Bronchial smooth muscle cell (primary cell): ENCODE measurements at places on chromosomes 12 and 14. TPM values are rescaled to one million over a fixed set of nuclear protein-coding genes. Genes with fewer than 3 reads are reported as not detected.

The SLC6A13 gene
- 0.09 TPM in 1 of 2 replicates, not detected in the other for total RNA-seq

The MGP gene
- 3.9 and 6.7 TPM in 2 replicates for total RNA-seq

The TMEM132D gene
- under 0.01 TPM in 1 of 2 replicates, not detected in the other for total RNA-seq

The GPRC5A gene
- total RNA-seq = 7.6 and 7.9 TPM in 2 replicates

The ACOT4 gene
- total RNA-seq = 0.26 and 0.32 TPM in 2 replicates

The SDSL gene
- 8.2 and 14.2 TPM in 2 replicates for total RNA-seq

The DNAJC22 gene
- 0.43 and 7.9 TPM in 2 replicates for total RNA-seq

The CMA1 gene
- not detected in 2 replicates for total RNA-seq

The KRT82 gene
- total RNA-seq = not detected in 2 replicates

The FAM234B gene
- 4.7 and 5.0 TPM in 2 replicates for total RNA-seq

The GLIPR1L2 gene
- total RNA-seq = 0.32 and 0.77 TPM in 2 replicates

The NUDT14 gene
- 8.3 and 22.7 TPM in 2 replicates for total RNA-seq

The ZC2HC1C gene
- total RNA-seq = 1.4 and 1.5 TPM in 2 replicates

The DAD1 gene
- 202 and 258 TPM in 2 replicates for total RNA-seq

The TMEM253 gene
- total RNA-seq = not detected in 2 replicates

The RAD52 gene
- 14.0 and 15.9 TPM in 2 replicates for total RNA-seq

The ABCC9 gene
- 10.5 and 10.9 TPM in 2 replicates for total RNA-seq

The KLRC1 gene
- total RNA-seq = not detected in 2 replicates

The SRRM4 gene
- under 0.01 TPM in 1 of 2 replicates, not detected in the other for total RNA-seq

The P2RX7 gene
- total RNA-seq = 0.47 and 0.77 TPM in 2 replicates

The TMEM106C gene
- 34.8 and 63.4 TPM in 2 replicates for total RNA-seq

The KRT77 gene
- not detected in 2 replicates for total RNA-seq

The SDR39U1 gene
- total RNA-seq = 7.5 and 10.6 TPM in 2 replicates

The ADAM20 gene
- 0.94 and 1.9 TPM in 2 replicates for total RNA-seq

The HOXC4 gene
- total RNA-seq = 0.16 TPM in 1 of 2 replicates, not detected in the other

The NRL gene
- 0.95 and 1.0 TPM in 2 replicates for total RNA-seq

The APOF gene
- not detected in 2 replicates for total RNA-seq

The OR11H12 gene
- total RNA-seq = not detected in 2 replicates

The BICDL1 gene
- not detected in 2 replicates for total RNA-seq

The OTX2 gene
- total RNA-seq = not detected in 2 replicates

The ADAM21 gene
- 0.32 and 0.77 TPM in 2 replicates for total RNA-seq

The OR6C76 gene
- 0.16 TPM in 1 of 2 replicates, not detected in the other for total RNA-seq

The RD3L gene
- total RNA-seq = not detected in 2 replicates

The TRHDE gene
- 16.2 and 20.2 TPM in 2 replicates for total RNA-seq

The DERA gene
- total RNA-seq = 41.4 and 43.8 TPM in 2 replicates

The LTB4R gene
- 0.94 and 1.1 TPM in 2 replicates for total RNA-seq

The HSPB8 gene
- 9.8 and 10.6 TPM in 2 replicates for total RNA-seq

The SCN8A gene
- 6.3 and 13.6 TPM in 2 replicates for total RNA-seq

The KRT73 gene
- not detected in 2 replicates for total RNA-seq

The CYP27B1 gene
- total RNA-seq = 0.26 TPM in 1 of 2 replicates, not detected in the other

The TRPV4 gene
- total RNA-seq = 1.1 and 2.4 TPM in 2 replicates

The SERPINA12 gene
- not detected in 2 replicates for total RNA-seq

The NKX2-1 gene
- total RNA-seq = 0.09 TPM in 1 of 2 replicates, not detected in the other

The LMNTD1 gene
- 0.32 TPM in 1 of 2 replicates, not detected in the other for total RNA-seq

The INSM2 gene
- not detected in 2 replicates for total RNA-seq

The GLT8D2 gene
- 51.2 and 82.3 TPM in 2 replicates for total RNA-seq

The KRT72 gene
- not detected in 2 replicates for total RNA-seq

The SLC38A4 gene
- 0.34 and 0.79 TPM in 2 replicates for total RNA-seq

The GPR84 gene
- total RNA-seq = not detected in 2 replicates

The ZNF219 gene
- total RNA-seq = 0.63 and 1.1 TPM in 2 replicates

The PSMB5 gene
- 196 and 218 TPM in 2 replicates for total RNA-seq

The USP44 gene
- total RNA-seq = 10.0 and 11.8 TPM in 2 replicates

The RNASE1 gene
- 0.16 TPM in 1 of 2 replicates, not detected in the other for total RNA-seq

The ACSS3 gene
- total RNA-seq = 12.2 and 16.2 TPM in 2 replicates

The MIP gene
- not detected in 2 replicates for total RNA-seq

The NFE2 gene
- 0.17 and 0.95 TPM in 2 replicates for total RNA-seq

The POLE gene
- 13.9 and 14.8 TPM in 2 replicates for total RNA-seq

The VWF gene
- 0.69 and 0.79 TPM in 2 replicates for total RNA-seq
